Stomach (tissue), 19 donors: ENCODE measurements at places on chromosomes 4 and X. TPM values are rescaled to one million over a fixed set of nuclear protein-coding genes. Genes with fewer than 3 reads are reported as not detected.

Gene AMOT
- total RNA-seq: not detected

Gene FMR1NB
- total RNA-seq: not detected

- peak within 1 kb of the TSS; percentile 94 for H3K27ac ChIP-seq
- H3K27me3 ChIP-seq: no peaks in the 10 kb centered on the region
- peak; percentile 86 for DNase-seq
- peak within 1 kb of the TSS; percentile 82 for H3K4me3 ChIP-seq
- H3K36me3 ChIP-seq: peaks cover 21% of the 10 kb centered on the region
Measured at GRCh38 chrX:119467842-119468550, at the start of gene SLC25A5. Gene SLC25A5 (plus strand): TSS chrX:119468444. CDS start chrX:119468516, 72 bp downstream.

DNA sequence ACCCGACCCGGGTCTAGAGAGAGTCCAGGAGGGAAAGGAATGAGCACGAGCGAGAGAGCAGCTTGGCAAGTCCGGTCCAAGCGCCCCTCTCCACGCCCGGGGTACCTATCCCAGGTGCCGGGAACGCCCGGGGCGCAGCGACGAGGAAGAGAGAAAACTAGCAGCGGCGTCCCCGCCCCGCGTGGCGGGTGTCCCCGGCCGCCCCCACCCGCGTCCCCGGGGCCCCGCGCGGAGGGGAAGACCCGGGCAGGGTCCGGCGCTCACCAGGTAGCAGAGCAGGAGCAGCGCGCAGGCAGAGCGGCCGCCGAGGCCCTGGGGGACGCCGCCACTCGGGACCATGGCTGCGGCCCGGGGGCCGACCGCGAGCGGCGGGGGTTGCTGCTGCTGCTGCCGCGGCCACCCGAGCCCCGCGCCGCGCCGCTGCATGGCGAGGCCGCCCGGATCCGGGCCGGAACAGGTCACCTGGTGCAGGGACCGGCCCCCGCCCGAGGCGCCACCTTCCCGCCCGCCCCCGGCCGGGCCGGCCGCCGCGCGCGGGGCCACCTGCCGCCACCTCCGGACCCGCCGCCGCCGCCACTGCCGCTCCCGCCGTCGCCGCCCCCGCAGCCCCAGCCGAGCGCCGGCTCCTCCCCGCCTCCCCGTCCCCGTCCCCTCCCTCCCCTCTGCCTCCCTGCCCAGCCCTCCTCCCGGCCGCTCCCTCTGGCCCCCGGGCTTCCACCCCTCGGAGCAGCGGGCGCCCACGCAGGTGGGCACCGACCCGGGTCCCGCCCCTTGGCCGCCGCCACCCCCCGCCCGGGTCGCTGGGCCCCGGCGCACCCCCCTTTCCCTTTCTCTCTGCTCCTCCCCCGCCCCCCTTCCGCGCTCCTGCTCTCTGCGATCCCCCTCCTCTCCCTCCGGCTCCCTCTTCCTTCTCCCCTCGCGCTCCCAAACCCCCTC is at the start of gene SEL1L3:
SEL1L3 (minus strand) TSS at position 578 of the 936 bp plus-strand sequence; CDS start at position 426, 152 bp downstream.
- peak; percentile 79 for DNase-seq
- H3K27ac ChIP-seq: peak within 1 kb of the TSS; percentile 98
- peak within 1 kb of the TSS; percentile 68 for H3K4me3 ChIP-seq

DNA sequence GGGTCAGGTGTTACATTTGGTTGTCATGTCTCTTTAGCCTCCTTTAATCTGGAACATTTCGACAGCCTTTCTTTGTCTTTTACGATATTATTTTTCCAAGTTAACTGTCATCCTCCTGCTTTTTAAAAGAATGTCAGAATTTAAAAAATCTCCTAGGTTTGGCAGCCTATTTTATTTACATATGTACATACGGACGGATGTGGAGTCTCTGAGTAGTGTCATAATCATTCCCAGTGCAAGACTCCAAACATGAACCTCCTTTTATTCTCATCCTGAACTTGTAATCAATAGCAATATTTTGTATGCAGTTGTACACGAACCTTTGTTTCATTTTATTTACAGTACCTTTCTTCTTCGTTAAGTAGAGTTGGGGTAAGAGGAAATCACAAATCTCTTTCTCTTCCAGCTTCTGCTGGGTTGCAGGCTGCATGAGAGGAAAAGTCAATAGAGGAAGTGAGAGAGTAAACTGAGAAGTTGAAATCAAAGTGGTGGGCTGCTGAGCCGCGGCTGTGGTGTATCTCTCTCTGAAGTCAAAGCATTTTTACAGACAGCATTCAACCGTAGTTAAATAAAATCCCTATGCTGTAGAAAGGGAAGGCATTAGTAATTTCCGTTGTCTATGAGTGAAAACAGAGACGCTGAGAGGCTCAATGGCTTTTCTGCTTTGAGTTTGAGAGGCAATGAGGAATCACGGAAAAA is 53.9 kb upstream of the RPS6KA3 start:
- H3K27ac ChIP-seq: no peak overlapping the region
- H3K4me1 ChIP-seq: no peaks in the 10 kb centered on the region
- H3K27me3 ChIP-seq: no peaks in the 10 kb centered on the region
- no peak for DNase-seq
